ENCODE measurements at places on chromosomes 13 and 19. TPM values are rescaled to one million over a fixed set of nuclear protein-coding genes. Genes with fewer than 3 reads are reported as not detected.

The S1PR5 gene
- total RNA-seq, result 1.6 TPM

The ZNF468 gene
- 0.41 TPM for total RNA-seq

The CD70 gene
- total RNA-seq, result 24.9 TPM

The IFNL1 gene
- total RNA-seq, result 0.10 TPM

The SKA3 gene
- total RNA-seq, result 14.9 TPM

The GPR12 gene
- not detected for total RNA-seq

The KIR3DL1 gene
- not detected for total RNA-seq

Measured in A549 treated with Hydrocortisone at 1 μM for 4 hours (cell line).